ENCODE measurements at places on chromosomes 1 and 21.
A peak's percentile ranks its signal among the peaks of the same experiment; 100 is the strongest.

GRCh38 chr1:227559499-227559898 lies 3.9 kb upstream of the ZNF678 start:
- H3K4me3 ChIP-seq, result no peak overlapping the region
- H3K27me3 ChIP-seq, result no peaks in the 10 kb centered on the region
- peak; percentile 43 for DNase-seq
- no peaks in the 10 kb centered on the region for H3K36me3 ChIP-seq

DNA sequence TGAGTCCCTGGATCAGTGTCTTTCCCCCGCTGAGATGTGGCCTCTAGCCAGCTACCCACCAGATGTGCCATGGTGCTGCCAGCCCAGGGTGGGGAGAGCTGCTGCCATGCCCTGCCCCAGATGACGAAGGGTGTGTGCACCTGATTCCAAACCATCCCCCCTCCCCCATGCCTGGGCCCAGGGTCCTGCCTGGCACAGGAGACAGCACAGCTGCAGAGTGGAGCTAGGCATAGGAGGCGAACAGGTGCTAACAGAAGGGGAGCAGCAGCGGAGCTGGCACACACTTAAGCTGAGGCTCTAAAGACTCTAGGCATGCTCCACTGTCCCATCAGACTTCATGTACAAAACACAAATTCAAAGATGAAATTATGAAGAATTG lies 9.0 kb upstream of the LDLRAP1 start:
- no peaks in the 10 kb centered on the region for H3K4me1 ChIP-seq
- no peak for DNase-seq
- H3K4me3 ChIP-seq, result no peak overlapping the region
- no peak overlapping the region for H3K27ac ChIP-seq
- no peaks in the 10 kb centered on the region for H3K27me3 ChIP-seq

GRCh38 chr1:48532976-48533375 lies 61.0 kb upstream of the SPATA6 start:
- H3K4me1 ChIP-seq, result no peaks in the 10 kb centered on the region
- no peak for DNase-seq
- peaks cover 3% of the 10 kb centered on the region for H3K27me3 ChIP-seq
- no peak overlapping the region for H3K27ac ChIP-seq
- H3K36me3 ChIP-seq, result no peaks in the 10 kb centered on the region

GRCh38 chr1:194535369-194535768 lies 1349.0 kb upstream of the B3GALT2 start:
- no peaks in the 10 kb centered on the region for H3K27me3 ChIP-seq
- no peak overlapping the region for H3K27ac ChIP-seq
- DNase-seq, result no peak
- no peaks in the 10 kb centered on the region for H3K4me1 ChIP-seq
- no peak overlapping the region for H3K4me3 ChIP-seq

- no peaks in the 10 kb centered on the region for H3K4me1 ChIP-seq
- no peak overlapping the region for H3K27ac ChIP-seq
- no peaks in the 10 kb centered on the region for H3K27me3 ChIP-seq
Observed at GRCh38 chr1:94411237-94411636, 7.0 kb upstream of the ABCD3 start.

DNA sequence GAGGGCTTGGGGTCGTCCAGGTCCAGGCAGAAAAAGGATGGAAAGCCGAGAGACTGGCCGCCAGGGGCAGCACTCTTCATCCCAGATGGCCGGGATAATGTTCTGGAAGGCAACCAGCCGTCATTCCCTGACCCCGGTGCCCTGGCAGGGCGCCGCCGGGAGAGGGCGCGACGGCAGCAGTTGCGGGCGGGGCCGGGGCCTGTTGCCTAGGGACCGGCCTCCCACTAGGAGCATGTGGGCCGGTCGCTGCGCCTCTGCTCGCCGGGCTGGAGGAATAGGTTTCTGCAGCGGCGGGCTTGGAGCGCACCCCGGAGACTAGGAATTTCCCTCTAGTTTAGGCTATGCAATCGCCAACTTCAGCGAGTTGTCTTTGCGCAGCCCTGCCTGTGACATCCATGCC lies 11.0 kb downstream of the DMRTB1 start:
- H3K36me3 ChIP-seq, result no peaks in the 10 kb centered on the region
- H3K4me1 ChIP-seq, result no peaks in the 10 kb centered on the region
- DNase-seq, result peak; percentile 69
- H3K27ac ChIP-seq, result no peak overlapping the region

DNA sequence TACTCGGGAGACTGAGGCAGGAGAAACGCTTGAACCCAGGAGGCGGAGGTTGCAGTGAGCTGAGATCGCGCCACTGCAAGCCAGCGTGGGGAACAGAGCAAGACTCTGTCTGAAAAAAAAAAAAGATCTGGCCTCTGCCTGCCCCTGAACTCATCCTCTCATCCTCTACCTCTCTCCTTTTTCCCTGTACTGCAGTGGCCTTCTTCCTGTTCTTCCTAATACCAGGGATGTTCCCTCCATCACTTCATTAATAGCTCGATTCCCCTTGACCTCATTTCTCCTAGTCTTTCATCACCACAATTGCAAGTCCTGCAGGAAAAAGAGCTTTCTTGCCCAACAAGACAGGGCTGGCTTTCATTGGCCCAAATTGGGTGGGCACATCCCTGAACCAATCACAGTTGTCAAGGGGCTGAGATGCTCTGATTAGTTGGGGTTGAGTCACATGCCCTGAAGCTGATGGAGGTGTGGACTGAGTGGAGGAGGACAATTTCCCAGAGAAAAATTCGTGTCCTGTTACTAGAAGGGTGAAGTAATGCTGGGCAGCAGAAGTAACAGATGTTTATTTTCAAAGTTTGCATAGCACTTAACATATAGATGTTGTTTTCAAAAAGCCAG lies 86.8 kb upstream of the PUM1 start:
- H3K4me1 ChIP-seq, result no peaks in the 10 kb centered on the region
- H3K36me3 ChIP-seq, result no peaks in the 10 kb centered on the region
- no peak overlapping the region for H3K27ac ChIP-seq
- no peaks in the 10 kb centered on the region for H3K27me3 ChIP-seq
- H3K4me3 ChIP-seq, result no peak overlapping the region

GRCh38 chr21:24825348-24825747 lies 781.9 kb downstream of the MRPL39 start:
- no peaks in the 10 kb centered on the region for H3K4me1 ChIP-seq
- no peak overlapping the region for H3K4me3 ChIP-seq
- no peaks in the 10 kb centered on the region for H3K27me3 ChIP-seq
- H3K27ac ChIP-seq, result no peak overlapping the region
- no peak for DNase-seq
- no peaks in the 10 kb centered on the region for H3K36me3 ChIP-seq

DNA sequence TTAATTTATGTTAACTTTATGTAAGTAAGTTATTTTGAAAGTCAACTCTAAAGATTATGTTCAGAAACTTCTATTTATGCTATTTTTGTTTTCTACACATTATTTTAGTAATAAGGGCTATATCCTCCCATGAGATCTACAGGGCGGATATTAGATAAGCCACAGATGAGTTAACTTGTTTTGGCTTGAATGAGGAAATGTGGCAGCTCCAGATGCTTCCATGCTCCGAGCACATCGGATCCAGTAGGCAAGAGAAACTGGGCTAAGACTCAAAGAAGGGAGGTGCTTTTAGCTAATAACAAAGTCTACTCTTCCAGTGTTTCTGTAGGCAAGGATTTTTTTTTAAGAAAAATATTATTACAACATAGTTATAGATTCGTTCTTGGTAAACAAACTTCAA lies 20.0 kb upstream of the LAMC1 start:
- H3K4me3 ChIP-seq, result no peak overlapping the region
- H3K27me3 ChIP-seq, result no peaks in the 10 kb centered on the region
- no peak for DNase-seq
- no peaks in the 10 kb centered on the region for H3K36me3 ChIP-seq
- no peak overlapping the region for H3K27ac ChIP-seq
- H3K4me1 ChIP-seq, result peaks cover 2% of the 10 kb centered on the region

DNA sequence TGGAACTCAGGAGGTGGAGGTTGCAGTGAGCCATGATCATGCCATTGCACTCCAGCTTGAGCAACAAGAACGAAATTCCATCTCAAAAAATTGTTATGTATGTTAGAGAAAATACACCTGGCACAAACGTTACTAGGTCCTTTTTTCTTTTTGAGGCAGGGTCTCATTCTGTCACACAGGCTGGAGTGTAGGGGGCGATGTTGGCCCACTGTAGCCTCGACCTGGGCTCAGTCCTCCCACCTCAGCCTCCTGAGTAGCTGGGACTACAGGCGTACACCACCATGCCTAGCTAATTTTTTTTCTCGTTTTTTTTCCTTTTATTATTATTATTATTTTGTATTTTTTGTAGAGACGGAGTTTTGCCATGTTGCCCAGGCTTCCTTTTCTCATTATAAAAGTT lies 4.4 kb downstream of the HAX1 start:
- DNase-seq, result no peak
- no peak overlapping the region for H3K27ac ChIP-seq
- H3K36me3 ChIP-seq, result peaks cover 4% of the 10 kb centered on the region
- no peak overlapping the region for H3K4me3 ChIP-seq
- H3K4me1 ChIP-seq, result no peaks in the 10 kb centered on the region

- no peaks in the 10 kb centered on the region for H3K4me1 ChIP-seq
- no peak overlapping the region for H3K4me3 ChIP-seq
- DNase-seq, result no peak
- H3K27ac ChIP-seq, result no peak overlapping the region
- H3K27me3 ChIP-seq, result no peaks in the 10 kb centered on the region
Observed at GRCh38 chr1:75673885-75674284, 50.6 kb upstream of the ACADM start.

GRCh38 chr1:235841938-235842545 lies 24.7 kb downstream of the LYST start:
- peaks cover 2% of the 10 kb centered on the region for H3K4me1 ChIP-seq
- H3K36me3 ChIP-seq, result no peaks in the 10 kb centered on the region
- H3K27me3 ChIP-seq, result no peaks in the 10 kb centered on the region
- H3K27ac ChIP-seq, result no peak overlapping the region

DNA sequence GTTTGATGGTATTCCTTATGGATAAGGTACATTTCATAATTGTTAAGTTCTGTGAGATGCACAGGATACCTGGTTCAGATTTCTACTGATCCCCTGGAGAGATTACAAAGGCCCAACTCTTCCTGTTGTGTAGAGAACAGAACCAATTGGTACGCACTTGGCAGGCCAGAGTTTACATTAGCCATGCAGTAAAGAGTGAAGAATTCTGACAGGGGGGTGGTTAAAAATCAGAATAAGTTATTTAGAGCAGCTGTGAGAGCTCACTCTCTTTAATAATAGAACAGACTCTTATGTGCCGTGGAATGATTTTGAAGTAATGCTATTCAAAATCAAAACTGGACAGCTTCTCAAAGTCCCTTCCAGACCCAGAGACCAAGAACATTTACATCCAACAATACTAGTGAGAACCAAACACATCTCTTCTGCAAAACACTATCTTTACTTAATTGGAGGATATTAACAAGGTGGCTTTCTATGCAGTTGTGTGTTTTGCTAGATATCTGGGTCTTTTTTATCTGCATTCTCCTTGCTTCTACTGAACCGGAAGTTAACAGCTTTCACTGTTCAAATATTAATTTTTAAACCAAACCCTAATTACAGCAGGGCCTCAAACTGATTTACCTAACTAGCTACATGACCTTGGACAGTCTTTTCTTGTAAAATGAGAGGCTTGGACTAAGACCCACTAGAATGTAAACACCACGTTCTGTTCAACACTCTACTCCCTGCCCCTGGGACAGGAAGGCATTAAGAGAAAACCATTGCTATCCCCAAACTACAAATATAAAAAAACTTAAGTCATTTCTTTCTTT lies 4.0 kb downstream of the USP24 start:
- H3K27ac ChIP-seq, result peak overlapping the region; percentile 54
- H3K4me3 ChIP-seq, result no peak overlapping the region
- H3K27me3 ChIP-seq, result no peaks in the 10 kb centered on the region
- no peak for DNase-seq
- H3K4me1 ChIP-seq, result peaks cover 3% of the 10 kb centered on the region
- no peaks in the 10 kb centered on the region for H3K36me3 ChIP-seq

DNA sequence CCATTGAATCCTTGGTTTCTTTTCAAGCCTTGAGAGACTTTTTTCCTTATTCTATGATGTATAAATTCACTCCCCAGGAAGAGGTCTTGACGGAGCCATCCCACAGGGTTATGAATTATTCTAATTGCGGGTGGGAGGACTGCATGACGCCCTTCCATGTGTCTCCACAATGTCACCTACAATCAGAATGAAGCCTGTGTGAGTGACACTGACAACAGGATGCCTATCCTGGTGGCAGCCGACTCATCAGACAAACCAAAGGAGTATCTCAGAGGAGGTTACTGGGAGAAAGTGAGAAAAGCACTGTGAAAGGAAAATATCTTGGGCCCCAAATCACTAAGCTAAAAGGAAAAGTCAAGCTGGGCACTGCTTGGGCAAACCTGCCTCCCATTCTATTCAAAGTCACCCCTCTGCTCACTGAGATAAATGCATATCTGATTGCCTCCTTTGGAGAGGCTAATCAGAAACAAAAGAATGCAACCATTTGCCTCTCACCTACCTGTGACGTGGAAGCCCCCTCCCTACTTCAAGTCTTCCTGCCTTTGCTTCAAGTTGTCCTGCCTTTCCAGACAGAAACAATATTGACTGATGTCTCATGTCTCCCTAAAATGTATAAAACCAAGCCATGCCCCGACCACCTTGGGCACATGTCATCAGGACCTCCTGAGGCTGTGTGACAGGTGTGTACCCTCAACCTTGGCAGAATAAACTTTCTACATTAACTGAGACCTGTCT lies 98.4 kb downstream of the SMYD2 start:
- H3K4me3 ChIP-seq, result no peak overlapping the region
- no peak for DNase-seq
- H3K27ac ChIP-seq, result no peak overlapping the region
- H3K36me3 ChIP-seq, result peaks cover 6% of the 10 kb centered on the region
- H3K27me3 ChIP-seq, result no peaks in the 10 kb centered on the region

DNA sequence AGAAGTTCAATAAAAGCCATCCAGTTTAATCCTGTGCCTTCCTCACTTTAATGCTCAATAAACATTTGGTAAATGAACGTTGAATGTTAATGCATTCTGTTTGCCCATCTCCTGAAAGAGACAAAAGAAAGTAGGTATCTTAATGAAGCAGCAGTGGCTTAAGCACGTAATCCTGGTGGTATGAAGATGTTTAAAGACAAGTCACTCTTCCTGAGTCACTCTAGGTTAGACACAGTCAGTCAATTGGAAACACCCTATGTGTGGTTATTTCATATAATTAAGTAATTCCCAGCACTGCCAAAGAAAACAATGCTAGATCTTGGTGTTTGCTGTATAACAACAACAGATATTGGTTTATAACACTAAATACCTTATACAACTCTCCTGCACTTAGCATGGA lies 334.0 kb upstream of the FMN2 start:
- H3K4me3 ChIP-seq, result no peak overlapping the region
- no peaks in the 10 kb centered on the region for H3K4me1 ChIP-seq
- no peaks in the 10 kb centered on the region for H3K27me3 ChIP-seq
- no peak overlapping the region for H3K27ac ChIP-seq
